Activated CD8-positive, alpha-beta memory T cell treated with anti-CD3 and anti-CD28 coated beads for 1 hour (primary cell): ENCODE measurements at places on chromosomes 3 and 15.

- no peak for DNase-seq
Observed at GRCh38 chr3:58577269-58577821, at the start of gene FAM107A. Gene FAM107A (minus strand): TSS chr3:58577391. CDS start chr3:58569860, 7,531 bp downstream.

DNA sequence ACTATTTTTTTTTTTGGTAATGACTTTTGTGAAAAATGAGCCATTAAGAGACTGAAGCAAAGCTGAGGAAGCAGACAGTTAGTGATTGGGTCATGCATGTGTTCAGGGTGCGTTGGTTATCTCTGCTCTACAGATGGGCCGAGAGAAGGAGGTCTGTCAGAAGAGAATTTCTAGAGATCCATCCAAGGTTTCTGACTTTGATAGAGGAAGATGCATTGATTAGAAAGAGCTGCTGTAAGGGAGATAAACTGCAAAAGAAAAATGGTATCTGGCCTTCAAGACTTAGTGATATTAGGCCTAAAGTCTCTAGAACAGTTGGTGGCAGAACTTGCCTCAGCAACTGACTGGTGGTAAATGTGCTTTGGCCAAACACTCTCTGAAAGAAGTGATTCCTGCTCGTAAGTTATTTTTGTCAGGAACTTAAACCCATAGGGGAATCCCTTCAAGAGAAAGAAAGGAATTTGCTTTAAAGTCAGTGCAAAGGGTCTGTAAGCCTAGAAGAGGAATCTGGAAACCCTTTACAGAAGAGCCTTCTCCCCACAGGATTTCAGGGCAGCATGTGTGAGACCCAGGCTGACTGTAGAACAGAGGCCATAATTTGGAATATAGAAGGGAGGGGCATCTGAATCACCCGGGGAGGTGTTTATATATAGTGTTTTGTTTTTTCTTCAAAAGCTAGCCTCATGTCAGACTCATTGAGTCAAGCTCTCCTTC, 67.8 kb downstream of the OPA1 start:
- no peak for DNase-seq

- DNase-seq, result no peak
Observed at GRCh38 chr3:42045708-42046243, 45.4 kb upstream of the TRAK1 start.

GRCh38 chr3:189467451-189467850, 163.7 kb upstream of the TP63 start:
- no peak for DNase-seq

DNA sequence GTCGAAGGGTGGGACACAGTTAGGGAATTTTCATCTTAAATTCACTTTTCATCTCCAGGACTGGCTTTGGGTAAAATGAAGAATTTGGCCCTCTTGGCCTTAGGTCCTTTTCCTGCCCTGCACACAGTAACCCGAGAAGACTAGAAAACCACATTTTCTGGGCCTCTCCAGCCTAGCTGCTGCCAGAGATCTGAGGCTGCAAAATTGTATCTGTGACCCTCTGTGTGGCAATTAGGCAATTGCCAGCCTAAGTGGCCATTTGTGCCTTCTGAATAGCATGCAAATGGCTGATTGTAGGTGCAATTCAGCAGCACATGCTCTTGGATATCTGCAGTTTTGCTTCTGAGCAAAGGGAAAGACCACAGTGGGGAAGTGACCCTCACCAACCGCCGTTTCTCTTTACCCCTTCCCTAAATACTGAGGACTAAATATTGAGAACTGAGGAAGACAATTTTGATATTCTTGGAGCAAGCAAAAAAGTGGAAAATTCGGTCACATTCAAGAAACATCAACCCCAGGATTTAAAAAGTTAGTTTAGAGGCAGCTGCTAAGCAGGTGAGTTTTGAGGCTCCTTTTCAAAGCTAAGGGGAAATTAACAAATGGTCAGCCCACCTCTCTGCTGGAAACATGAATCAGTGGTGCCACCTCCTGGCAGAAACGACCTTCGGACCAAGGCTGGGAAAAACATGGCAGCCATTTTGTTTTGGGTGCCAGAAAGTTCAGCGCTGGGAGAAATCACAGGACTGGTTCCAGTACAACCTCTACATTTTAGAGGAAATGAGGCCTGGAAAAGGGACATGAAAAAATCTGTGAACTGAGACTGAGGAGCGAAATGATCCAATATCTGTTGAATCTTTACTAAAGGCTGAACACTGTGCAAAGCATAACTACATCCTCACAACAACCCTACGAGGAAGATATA, 56.6 kb upstream of the PRTG start:
- no peak for DNase-seq

DNA sequence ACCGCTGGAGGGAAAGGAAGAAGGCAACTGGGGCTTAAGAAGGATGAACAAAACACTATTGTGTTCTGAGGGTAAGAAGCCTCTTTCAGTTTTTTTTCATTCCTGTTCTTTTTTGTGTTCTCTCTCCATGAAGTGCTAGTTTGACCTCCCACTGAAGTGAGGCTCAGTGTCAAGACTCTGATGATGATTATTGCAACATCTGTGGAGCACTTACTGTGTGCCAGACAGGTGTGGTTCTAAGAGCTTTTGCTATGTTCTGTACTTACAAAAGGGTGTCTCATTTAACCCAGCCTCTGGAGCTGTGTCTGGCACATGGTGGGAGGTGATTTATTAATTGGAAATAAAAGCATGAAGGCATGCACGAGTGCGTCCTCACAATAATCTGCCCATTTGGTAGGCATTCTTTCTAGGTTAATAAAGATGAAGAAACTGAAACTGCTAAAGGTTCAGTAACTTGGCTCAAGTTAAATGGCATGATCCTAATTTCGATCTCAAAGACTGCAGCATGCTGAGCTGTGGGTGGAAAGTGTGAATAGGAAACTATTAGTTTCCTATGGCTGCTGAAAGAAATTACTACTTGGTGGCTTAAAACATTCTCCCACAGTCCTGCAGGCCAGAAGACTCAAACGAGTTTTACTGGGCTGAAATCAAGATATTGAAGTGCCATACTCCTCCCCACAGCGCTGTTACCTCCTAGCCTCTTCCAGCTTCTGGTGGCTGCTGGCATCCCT, 38.5 kb upstream of the VEPH1 start:
- no peak for DNase-seq

- DNase-seq, result no peak
Observed at GRCh38 chr3:54668236-54668635, 259.6 kb downstream of the LRTM1 start.

DNA sequence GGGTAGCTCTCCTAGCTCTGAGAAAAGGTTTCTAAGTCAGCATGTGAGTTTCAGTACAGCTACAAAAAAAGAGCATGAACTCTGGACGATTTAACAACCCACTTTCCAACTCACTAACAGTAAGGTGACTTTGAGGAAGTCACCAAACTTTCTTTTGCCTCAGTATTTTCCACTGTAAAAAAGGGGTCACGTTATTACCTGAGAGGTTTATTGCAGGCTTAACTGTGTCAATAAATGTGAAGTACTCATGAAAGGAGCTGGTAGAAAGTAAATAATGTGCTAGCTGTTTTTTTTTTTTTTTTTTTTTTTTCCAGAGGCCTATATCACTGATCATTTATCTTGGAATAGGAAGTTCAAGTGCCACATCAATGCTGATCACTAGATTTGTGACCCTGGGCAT, 89.3 kb downstream of the PLSCR2 start:
- DNase-seq, result no peak

- DNase-seq, result no peak
Observed at GRCh38 chr15:34791701-34792100, 3.6 kb downstream of the ACTC1 start.

- no peak for DNase-seq
Observed at GRCh38 chr3:100709842-100710260, 557 bp downstream of the TFG start.

GRCh38 chr15:62067448-62068044, 769 bp downstream of the C2CD4A start:
- DNase-seq, result no peak

- DNase-seq, result no peak
Observed at GRCh38 chr3:27200721-27201489, 168.3 kb downstream of the NEK10 start.

GRCh38 chr3:103403191-103403590, 968.4 kb downstream of the ZPLD1 start:
- no peak for DNase-seq

GRCh38 chr3:156579427-156579851, 24.5 kb upstream of the SSR3 start:
- DNase-seq, result no peak

DNA sequence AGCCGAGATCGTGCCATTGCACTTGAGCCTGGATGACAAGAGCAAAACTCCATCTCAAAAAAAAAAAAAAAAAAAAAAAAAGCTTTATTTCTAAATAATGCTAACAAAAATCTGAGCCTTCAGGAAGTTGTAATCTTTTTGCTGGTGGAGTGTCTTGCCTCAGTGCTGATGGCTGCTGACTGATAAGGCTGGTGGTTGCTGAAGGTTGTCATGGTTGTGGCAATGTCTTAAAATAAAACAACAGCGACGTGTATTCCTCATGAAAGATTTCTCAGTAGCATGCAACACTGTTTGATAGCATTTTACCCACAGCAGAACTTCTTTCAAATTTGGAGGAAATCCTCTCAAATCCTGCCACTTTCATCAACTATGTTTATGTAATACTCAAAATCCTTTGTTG, 77.4 kb upstream of the PTPRG start:
- DNase-seq, result no peak

- DNase-seq, result peak; percentile 57
Observed at GRCh38 chr15:101277038-101277822, at the start of gene SELENOS. Gene SELENOS (minus strand): TSS chr15:101277485. CDS start chr15:101277417, 68 bp downstream.
